NCI-H2081 treated with DMSO at 0.1 percent for 48 hours (cell line): ENCODE measurements at places on chromosomes 16 and 17.

DNA sequence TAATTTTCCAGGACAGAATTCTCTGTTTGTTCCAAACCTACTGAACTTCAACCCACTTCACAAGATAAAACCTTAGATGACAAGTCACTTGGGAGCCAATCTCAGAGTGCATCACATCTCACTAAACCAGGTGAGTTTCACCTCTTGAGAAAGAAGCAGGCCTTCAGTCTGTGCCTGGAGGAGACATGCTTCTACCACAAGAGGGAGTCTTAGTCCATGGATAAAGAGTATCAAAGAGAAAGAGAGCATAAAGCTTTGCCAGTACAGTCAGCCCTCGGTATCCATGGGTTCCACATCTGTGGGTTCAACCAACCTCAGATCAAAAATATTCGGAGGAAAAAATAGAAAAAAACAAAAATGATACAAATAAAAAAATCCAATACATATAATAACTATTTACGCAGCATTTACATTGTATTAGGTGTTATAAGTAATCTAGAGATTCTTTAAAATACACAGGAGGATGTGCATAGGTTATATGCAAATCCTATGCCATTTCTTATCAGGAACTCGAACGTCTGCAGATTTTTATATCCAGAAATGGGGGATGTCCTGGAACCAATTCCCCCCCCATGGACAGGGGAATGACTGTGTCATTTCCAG lies 37.7 kb downstream of the DUSP14 start:
- peak; percentile 13 for DNase-seq

DNA sequence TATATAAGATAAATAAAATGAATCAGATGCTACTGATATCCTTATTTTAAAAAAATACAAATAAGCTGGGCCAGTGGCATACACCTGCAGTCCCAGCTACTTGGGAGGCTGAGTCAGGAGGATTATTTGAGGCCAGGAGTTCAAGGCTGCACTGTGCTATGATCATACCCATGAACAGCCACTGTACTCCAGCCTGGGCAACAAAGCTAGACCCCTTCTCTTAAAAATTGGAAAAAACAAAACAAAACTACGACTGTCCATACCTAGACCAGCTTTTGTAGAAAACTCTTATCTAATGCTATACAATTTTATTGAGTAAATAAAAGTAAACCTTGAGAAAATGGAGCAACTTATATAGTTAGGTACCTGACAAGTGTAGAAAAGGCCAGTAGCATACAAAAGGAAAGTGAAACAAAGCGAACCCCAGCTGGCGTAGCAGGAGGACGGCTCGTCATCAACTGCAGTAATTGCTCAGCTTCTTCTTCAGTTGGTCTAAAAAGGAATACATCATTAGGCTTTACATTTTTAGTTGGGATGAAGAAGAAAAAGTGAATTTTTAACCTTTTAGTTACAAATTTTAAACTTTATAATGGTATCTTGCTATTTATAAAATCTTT lies 23.6 kb downstream of the INTS2 start:
- DNase-seq, result no peak

DNA sequence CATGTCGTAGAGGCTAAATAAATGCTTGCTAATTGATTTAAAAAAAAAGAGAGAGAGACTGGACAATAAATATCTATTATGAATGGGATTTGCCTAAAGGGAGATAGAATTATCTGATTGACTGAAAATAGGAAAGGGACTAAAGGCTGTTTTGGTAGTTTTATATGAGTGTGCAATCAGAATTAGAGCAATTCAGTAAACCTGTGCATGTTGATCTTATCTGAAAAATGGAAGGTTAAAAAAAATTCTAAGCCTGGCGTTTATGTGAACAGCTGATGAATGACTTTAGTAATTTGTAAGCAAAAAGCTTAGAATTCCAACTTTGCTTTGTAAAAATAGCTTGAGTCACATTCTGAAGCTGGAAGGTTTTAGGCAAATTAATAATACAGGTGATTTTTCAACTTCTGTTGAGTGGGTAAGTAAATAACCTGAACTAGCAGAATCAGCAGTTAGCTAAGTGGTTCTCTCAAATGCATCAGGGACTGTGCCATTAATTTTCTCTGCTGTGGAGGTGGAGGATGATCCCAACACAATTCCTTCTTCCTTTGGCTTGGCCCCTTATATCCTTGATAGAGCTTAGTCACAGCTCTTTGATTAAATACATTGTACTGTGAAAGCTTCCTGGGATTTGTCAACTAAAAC lies 254.4 kb downstream of the PHKB start:
- no peak for DNase-seq

DNA sequence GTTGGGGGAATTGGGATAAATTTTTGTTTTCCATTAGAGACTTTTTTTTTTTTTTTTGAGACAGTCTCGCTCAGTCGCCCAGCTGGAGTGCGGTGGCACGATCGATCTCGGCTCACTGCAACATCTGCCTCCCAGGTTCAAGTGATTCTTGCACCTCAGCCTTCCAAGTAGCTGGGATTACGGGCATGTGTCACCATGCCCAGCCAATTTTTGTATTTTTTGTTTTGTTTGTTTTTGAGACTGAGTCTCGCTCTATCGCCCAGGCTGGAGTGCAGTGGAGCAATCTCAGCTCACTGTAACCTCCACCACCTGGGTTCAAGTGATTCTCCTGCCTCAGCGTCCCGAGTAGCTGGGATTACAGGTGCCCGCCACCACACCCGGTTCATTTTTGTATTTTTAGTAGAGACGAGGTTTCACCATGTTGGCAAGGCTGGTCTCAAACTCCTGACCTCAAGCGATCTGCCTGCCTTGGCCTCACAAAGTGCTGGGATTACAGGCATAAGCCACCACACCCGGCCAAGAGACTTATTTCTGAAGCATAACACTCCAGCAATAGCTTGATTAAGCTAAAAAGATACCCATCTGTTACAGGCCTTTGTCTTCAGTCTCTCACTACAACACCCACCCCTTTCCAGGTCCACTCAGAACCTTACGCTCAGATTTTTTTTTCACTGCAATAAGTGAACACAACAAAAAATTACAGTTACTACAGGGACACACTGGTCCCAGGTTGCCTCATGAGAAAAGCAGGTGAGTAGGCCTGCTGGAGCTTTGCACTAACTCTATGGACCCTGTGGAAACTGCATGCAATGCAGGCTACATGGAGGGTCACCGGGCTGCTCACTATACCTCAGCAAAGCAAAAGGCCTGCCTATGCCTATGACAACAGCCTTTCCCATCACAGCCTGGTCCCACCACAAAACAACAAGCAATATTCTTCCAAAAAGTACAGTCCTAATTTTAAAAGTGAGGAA lies 34.6 kb downstream of the KANSL1 start:
- no peak for DNase-seq

DNA sequence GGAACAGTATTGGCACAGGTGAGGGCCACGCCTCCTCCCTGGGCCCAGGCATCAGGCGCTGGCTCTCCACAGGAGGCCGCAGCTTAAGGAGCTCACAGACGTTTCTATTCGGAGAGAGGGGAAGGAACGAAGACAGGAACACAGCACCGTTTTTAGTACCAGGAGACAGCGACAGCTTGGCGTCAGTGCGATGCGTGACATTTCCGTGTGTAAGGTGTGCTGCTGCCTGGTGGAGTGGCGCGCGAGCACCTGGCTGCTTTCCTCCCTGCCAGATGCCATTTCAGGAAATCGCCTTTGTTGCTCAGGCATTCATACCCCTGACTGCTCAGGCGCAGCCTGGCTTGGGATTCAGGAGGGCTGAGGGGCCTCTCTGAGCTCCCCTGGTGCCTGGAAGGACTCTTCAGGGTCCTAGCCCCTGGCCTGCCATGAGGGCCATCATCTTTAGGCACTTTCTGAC lies 367.5 kb downstream of the CPPED1 start:
- no peak for DNase-seq

GRCh38 chr16:66751053-66751302 lies 431 bp downstream of the DYNC1LI2 start:
- DNase-seq, result no peak
